ENCODE measurements at places on chromosomes 12 and 14. TPM values are rescaled to one million over a fixed set of nuclear protein-coding genes. Genes with fewer than 3 reads are reported as not detected.

Gene MYF5
- not detected for total RNA-seq

Gene SMARCD1
- total RNA-seq, result 63.8 TPM

Gene PMCH
- total RNA-seq, result not detected

Gene CLEC6A
- total RNA-seq, result not detected

Gene C1QL4
- total RNA-seq, result 8.0 TPM

Gene SLC35F4
- not detected for total RNA-seq

Gene DENND5B
- 11.8 TPM for total RNA-seq

Gene EML5
- total RNA-seq, result 0.32 TPM

Gene TMEM179
- 0.32 TPM for total RNA-seq

Gene LRFN5
- total RNA-seq, result not detected

Gene PWP1
- total RNA-seq, result 92.3 TPM

Gene PZP
- not detected for total RNA-seq

Gene LUM
- total RNA-seq, result 0.49 TPM

Gene FGD6
- 12.1 TPM for total RNA-seq

Gene PRPH
- 2.1 TPM for total RNA-seq

Gene STAB2
- total RNA-seq, result 0.01 TPM

Gene PPTC7
- 32.0 TPM for total RNA-seq

Gene PRR4
- 2.7 TPM for total RNA-seq

Gene PPM1H
- 6.2 TPM for total RNA-seq

Gene POTEG
- not detected for total RNA-seq

Gene ACOT6
- not detected for total RNA-seq

Gene AQP2
- total RNA-seq, result not detected

Gene TAS2R10
- total RNA-seq, result 0.06 TPM

Gene KERA
- not detected for total RNA-seq

Gene RASSF9
- total RNA-seq, result 1.0 TPM

Gene SIX6
- not detected for total RNA-seq

Measured in A549 treated with AZD2906 at 1 μM for 4 hours (cell line).